HFFc6 (cell line): ENCODE measurements at places on chromosomes 7 and 10.

DNA sequence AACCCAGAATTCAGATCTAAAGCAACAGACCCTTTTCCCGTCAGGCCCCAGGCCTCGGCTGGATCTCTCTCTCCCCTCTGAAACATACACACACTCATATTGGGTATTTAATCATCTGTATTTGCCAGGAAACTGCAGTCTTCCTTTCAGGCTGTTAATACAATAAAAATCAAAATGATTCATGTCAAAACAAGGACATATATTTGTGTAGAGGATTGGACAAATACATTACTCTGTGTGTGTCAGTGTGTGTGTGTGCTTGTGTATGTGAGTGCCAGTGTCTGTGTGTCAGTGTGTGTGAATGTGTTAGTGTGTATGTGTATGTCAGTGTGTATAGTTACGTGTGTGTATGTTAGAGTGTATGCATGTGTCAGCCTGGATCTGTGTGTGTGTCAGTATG is 90.8 kb downstream of the JCAD start:
- no peak for DNase-seq

- DNase-seq, result no peak
These were observed 92.8 kb upstream of the PARD3 start for GRCh38 chr10:34907743-34908430.

- DNase-seq, result no peak
These were observed 502.4 kb downstream of the GRID1 start for GRCh38 chr10:85864173-85864549.

DNA sequence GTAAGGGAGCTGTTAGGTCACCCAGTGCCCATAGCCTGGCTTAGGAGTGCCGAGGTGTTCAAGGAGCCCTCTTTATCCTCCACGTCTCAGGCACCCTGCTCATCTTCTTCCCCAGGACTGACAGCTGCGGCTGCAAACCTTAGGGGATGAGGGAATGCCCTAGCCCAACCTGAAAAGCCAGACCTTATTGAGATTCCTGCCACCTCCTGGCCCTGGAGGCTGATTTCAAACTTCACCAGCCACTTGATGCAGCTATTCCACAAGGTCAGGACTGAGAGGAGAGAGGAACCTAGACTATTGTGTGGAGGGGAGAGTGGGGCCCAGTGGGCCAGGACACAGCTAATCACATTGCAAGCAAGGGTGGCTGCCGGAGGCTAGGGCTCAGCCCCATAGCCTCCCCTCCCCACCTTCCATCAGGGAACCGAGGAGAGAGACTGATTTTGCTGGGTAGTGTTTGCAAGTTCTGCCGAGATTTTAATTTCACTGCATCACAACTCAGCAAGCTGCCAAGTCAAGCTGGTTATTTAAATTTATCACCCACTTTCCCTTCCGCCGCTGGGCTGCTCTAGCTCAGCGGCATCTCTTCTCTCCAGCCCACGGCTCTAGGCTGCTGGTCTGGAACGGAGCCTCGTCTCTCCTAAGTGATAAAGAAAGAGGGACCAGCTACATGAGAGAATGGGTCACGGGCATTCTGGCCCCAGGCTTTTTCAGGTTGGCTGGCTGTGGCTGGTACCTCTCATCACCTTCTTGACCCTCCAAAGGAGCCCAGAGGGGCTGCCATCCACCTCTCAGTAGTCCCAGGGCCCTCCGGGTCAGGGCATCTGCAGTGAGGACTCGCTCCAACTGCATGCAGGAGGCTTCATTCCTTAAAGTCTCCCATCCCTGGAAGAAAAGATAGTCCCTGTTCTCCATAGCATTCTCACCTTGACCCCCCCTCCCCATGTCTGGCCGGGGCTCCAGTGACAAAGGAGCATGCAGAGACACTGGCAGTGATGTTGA is 66.7 kb downstream of the PAX2 start:
- no peak for DNase-seq

- no peak for DNase-seq
These were observed 137.4 kb downstream of the GLI3 start for GRCh38 chr7:42099470-42100155.

GRCh38 chr7:77351539-77352004 is 64.6 kb downstream of the GSAP start:
- no peak for DNase-seq

DNA sequence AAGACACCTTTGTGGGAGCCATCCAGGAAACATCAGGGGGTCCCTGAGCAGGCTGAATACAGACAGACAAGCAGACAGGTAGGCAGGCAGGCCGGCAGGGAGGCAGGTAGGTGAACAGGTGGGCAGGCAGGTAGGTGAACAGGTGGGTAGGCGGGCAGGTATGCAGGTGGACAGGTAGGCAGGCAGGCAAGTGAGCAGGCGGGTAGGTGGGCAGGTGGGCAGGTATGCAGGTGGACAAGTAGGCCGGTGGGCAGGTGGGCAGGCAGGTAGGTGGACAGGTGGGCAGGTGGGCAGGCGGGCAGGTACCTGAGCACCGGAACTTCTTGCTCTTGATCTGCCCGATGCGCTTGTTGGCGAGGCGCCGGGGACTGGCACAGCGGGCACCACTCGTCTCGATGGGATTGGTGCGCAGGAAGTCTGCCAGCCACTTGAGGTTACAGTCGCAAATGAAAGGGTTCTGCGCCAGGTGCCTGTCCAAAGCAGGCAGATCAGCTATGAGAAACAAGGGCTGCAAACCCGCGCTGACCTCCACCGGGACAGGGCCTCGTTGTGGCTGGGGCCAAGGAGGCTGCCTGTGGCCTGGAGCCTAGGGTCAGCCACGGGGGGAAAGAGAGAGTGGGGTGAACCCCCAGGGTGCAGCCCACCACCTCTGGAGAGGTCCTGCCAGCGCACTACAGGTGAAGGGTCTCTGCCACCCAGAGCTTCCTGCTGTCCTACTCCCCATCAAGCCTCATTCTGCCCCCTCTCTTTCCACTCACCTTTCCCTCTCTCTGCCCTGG is 136.9 kb downstream of the SLIT1 start:
- no peak for DNase-seq

GRCh38 chr10:127089446-127089845 is 106.9 kb downstream of the INSYN2A start:
- no peak for DNase-seq

DNA sequence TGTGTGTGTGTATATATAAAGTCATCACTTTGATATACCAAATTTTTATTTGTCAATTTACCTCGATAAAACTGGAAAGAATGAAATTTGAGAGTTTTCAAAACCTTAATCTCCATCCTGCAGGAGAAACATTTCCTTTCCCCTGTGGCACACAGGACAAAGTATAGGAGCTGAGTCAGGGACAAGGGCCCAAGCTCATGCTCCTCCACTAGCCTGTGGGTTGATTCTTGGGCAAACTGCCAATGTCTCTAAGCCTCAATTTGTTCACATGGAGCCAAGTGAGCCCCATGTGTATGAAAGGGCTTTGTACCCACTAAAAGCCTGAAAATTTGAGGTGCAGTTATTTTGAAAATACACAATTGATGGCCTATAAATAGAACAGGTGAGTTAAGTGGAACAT is 60.3 kb upstream of the IL6 start:
- DNase-seq, result peak; percentile 69

DNA sequence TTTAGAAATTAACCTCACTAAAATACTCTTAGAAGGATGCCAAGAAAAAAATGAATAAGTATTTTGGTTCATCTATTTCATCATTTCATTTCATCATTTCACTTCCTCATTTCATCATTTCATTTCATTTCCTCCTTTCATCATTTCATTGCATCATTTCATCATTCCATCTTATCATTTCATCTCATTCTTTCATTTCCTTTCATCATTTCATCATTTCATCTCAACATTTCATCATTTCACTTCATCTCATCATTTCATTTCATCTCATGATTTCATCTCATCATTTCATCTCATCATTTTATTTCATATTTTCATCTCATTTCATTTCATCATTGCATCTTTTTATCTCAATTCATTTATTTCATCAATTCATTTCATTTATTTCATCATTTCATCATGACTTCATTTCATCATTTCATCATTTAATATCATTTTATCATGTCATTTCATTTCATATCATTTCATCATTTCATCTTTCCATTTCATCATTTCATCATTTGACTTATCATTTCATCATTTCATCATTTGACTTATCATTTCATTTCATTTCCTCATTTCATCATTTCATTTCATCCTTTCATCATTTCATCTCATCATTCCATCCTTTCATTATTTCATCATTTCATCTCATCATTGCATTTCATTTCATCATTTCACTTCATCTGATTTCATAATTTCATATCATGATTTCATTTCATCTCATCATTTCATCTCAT is 129.9 kb downstream of the ZNF92 start:
- DNase-seq, result no peak

DNA sequence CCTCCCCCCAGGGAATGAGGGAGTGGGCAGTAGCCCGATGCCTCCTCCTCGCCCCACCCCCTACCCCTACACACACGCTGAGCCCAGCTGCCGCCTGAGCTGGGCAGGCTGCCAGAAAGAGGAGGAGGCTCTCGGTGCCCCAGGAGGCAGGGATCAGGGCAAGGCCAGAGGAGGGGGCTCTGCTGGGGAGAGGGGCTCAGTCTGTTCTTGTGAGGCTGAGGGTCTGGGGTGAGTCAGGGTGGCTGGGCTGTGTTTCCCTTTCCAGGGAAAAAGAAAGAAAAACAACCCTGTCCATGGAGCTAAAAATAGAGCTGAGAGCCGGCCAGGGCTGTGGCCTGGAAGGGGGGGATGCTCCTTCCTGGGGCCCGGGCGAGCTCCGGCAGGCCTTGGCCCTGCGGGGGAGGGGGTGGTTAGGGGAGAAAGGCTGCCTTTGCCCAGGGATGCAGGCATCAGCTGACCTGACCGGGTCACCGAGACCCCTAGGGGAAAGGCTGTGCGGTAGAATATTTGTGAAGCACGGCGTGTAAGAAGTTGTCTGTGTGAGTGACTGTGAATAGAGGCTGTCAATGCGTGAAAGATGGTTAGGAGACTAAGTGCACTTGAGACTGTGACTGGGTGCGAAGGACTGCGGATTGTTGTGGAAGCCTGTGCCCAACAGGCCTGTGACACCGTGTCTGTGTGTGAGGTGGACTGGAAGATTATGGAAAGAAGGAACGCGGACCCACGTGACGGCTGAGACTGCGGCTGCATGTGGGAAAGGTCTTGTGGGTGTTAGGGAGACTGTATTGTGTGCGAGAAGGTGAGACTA is 1.2 kb upstream of the LZTS2 start:
- peak; percentile 67 for DNase-seq

DNA sequence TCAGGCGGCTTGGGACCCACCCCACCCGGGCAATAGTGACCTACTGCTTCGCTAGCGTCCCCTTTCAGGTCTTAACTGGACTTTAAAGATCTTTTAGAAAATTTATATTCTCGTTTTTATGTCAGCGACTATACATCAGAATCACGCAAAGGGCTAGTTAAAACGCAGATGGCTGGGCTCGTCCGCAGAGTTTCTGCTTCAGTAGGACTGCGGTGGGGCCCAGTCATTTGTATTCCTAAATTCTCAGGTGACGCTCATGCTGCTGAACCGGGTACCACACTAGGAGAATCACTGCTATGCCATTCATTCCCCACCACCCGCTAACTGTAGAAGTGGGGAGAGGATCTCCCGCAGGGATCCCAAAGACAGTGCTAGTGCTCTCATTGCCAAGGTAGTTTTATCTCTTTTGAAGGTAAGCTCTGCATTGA is 12.0 kb upstream of the SP8 start:
- DNase-seq, result no peak

DNA sequence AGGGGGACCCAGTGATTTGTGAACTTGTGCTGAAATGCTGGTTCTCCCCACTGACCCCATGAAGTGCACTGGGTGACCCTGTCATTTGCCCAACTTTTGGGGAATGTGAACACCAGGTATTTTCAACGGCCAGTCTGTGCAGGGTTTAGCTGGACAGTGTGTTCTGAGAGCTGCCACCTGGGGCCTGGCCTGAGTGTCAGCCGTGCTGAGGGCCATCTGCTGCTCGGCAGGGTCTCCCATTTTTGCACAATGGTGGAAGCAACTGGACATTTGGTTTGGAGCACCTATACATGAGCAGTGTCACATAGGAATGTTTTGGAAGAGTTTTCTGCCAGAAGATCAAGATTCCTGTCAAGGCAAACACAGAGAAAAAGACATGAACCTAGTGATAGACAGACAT is 5.2 kb downstream of the CHN2 start:
- DNase-seq, result no peak

- no peak for DNase-seq
These were observed 19.0 kb downstream of the AQP1 start for GRCh38 chr7:30930621-30931020.

GRCh38 chr10:95414016-95414830 is 123.4 kb upstream of the PDLIM1 start:
- DNase-seq, result no peak

GRCh38 chr7:2326951-2327350 is 12.7 kb upstream of the SNX8 start:
- no peak for DNase-seq

DNA sequence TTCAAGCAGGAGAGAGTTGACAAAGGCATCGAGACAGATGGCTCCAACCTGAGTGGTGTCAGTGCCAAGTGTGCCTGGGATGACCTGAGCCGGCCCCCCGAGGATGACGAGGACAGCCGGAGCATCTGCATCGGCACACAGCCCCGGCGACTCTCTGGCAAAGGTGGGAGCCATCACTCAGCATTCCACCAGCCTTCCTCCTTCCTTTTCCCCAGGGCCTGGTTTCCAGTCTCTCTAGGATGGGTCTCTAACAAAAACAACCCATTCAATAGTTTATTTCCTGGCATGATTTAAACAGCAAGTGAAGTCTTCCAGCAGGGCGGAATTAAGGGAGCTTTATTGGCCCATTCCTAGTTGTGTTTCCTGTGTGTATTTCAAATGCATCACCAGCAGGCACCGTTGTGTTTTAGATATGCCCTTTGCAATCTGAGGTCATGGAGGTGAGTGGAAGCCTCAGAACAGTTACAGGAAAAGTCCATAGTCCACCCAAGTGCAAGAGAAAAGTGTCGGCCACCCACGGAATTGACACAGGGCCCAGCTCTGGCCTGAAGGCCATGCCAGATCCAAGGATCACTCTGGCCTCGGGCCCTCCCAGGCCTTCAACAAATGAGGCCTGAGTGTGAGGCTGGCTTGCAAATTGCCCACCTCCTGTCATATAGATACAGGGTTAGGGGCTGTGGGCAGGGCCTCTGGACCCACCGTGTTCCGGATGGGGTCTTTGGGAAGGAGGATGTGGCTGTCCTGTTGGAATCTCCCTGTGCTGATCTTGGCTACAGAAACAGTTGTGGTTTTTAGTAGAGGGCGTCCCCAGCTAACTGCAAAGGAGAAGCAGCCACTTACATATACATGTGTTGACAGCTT is 46.9 kb upstream of the TRIM8 start:
- DNase-seq, result no peak

- DNase-seq, result no peak
These were observed 4.9 kb downstream of the CPA4 start for GRCh38 chr7:130297628-130298543.
